ENCODE measurements at places on chromosomes 2 and 18. TPM values are rescaled to one million over a fixed set of nuclear protein-coding genes. Genes with fewer than 3 reads are reported as not detected.

The CTAGE1 gene
- not detected for total RNA-seq

The EVX2 gene
- total RNA-seq, result not detected

The IL1RL2 gene
- total RNA-seq, result 0.22 TPM

The EPB41L3 gene
- 0.14 TPM for total RNA-seq

The CCDC85A gene
- 6.7 TPM for total RNA-seq

The TNFAIP6 gene
- total RNA-seq, result 44.2 TPM

The GNLY gene
- not detected for total RNA-seq
